ENCODE measurements at places on chromosomes 4 and X. TPM values are rescaled to one million over a fixed set of nuclear protein-coding genes. Genes with fewer than 3 reads are reported as not detected.

PRKG2 gene
- 0.24 TPM for total RNA-seq

MTMR8 gene
- total RNA-seq = 4.3 TPM

RTL9 gene
- 0.09 TPM for total RNA-seq

DNA sequence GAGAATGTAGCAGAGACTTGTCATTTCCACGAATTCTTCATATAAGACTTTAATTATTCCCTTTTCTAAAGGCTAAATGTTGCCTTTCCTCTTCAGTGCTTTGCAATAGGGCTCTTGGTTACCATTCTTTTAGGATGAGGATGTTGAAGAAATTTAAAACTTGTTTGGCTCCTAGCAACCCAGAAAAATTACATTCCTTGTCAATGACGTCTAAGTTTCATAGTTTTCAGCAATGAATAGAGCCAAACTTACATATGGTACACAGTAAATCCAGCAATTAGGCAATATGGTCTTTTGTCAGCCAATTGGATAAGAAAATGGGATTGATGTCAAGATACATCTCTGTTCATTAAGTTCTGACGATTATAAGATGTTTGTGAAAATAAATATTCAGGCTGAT is 1639.6 kb upstream of the PCDH10 start:
- DNase-seq = no peak

DNA sequence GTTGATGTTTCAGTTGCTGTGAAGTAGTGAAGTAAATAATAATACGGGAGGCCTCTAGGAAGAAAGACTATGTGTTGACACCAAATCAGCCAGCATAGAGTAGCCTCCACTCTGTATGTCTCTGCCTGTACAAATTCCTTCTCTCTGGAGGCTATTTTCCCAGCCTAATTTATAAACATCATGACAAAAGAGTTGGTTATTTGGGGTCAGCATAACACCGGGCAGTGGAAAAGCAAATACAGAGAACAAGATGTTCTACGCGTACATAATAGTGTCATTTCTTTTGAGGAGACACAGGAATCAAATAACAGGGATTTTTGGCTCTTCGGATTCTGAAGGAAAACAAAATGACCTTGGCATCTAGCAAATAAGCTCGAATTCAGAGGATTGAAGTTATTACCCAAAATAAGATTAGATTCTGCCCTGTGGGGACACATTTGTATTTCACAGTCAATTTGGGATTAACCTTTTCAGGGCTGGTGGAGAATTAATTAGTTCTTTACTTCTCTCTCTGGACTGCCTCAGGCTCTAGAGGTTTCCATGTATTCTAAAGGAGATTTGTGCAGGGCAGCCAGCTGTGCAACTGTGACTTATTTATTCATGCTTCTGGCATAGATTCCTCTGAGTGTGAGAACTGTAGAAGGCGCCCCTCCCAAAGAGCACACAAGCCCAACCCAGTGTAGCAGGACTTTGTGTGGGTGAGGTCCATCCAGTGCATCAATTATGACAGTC is 14.1 kb upstream of the SYTL4 start:
- no peak for DNase-seq

Data from aorta (tissue), 5 donors.